Activated CD8-positive, alpha-beta memory T cell treated with anti-CD3 and anti-CD28 coated beads, Interleukin-2, amount 50 U/mL, for 48 hours (primary cell): ENCODE measurements at places on chromosomes 16 and 17.
A peak's percentile ranks its signal among the peaks of the same experiment; 100 is the strongest.

DNA sequence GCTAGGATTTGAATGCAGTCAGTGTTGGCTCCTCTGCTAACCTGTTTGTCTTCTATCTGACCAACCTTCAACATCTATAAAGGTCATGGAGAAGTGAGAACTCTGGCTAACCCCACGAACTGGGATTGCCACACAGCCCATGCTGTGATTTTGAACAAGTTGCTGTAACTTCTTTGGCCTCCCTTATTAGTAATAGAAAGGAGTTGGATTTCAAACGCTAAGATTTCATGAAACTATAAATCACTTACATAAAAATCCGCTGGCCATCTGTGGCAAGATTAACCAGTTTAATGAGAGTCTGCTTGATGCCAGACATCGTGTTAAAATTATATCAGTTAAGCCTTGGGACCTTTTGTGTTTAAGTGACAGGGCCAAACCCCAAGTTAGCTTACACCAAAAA is 53.4 kb downstream of the HSD17B2 start:
- no peak for DNase-seq

- peak; percentile 55 for DNase-seq
These were observed 25.6 kb downstream of the TTLL6 start for GRCh38 chr17:48791128-48792032.

- no peak for DNase-seq
These were observed 166.7 kb downstream of the RBFOX3 start for GRCh38 chr17:79444198-79444597.

- no peak for DNase-seq
These were observed 10.8 kb upstream of the ZNF629 start for GRCh38 chr16:30797670-30798309.

DNA sequence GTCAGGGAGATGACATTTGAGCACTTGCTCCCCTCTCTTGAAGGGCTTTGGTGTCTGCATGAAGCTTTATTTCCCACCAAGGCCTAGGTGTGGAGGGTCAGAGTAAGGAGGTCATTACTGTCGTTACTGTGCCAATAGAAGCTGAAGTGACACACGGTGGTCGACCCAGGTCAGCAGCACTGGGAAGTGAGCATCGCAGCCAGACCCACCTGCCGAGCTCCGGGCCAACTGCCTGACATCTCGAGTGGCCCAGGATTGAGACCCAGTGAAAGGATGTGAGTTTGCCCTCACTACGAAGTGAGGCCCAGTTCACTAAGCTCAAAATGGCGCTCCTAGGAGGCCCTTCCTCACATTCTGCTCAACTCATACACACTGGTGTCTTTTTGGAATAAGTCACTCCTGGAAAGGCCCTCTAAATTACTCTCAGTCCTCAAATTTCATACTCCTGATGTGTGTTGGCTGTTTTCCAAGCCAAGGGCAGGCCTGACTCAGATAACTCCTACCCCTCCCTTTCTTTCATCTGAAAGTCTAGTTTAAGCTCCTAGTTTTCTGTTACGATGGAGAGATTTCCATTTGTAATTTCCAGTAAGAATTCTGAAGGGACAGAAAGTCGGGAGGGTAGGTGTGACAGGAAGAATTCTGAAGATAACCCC is 200.4 kb downstream of the LGALS9B start:
- DNase-seq, result no peak

DNA sequence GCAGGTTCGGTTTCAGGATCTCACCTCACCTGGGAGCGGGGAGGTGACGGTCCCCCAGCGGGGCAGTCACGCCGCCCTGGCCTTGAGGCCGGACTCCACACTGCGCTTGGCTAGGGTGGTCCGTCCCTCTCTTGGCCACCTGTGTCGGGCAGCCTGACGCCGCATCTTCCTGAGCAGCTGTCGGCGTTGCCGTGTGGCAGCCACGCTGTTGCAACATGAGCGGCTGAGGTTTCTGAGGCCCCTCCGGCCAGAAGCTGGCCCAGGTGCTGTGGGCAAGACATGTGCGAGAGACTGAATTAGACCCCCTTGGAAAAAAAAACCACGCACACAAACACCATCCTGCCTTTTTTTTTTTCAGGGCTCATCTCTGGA is 49.2 kb downstream of the IRF8 start:
- no peak for DNase-seq

- DNase-seq, result no peak
These were observed 23.4 kb upstream of the SSTR2 start for GRCh38 chr17:73141411-73141810.

DNA sequence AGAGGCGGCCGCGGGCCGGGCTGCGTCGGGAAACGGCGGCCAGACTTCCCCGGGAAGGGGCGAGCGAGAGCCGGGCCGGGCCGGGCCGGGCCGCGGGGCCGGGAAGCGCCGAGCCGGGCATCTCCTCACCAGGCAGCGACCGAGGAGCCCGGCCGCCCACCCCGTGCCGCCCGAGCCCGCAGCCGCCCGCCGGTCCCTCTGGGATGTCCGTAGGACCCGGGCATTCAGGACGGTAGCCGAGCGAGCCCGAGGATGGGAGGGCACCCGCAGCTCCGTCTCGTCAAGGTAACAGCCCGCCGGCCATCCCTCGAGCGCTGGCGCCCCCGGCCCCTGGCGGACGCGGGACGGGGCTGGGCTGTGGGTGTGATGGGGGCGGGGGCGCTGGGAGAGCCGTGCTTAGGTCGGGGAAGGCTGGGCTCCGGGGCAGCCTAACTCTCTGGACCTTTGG is at the start of gene CRHR1:
CRHR1 (plus strand) TSS at position 28 of the 448 bp plus-strand sequence; CDS start at position 253, 225 bp downstream.
- DNase-seq, result peak; percentile 52

GRCh38 chr17:38947189-38947588 is 20.0 kb downstream of the FBXO47 start:
- no peak for DNase-seq

DNA sequence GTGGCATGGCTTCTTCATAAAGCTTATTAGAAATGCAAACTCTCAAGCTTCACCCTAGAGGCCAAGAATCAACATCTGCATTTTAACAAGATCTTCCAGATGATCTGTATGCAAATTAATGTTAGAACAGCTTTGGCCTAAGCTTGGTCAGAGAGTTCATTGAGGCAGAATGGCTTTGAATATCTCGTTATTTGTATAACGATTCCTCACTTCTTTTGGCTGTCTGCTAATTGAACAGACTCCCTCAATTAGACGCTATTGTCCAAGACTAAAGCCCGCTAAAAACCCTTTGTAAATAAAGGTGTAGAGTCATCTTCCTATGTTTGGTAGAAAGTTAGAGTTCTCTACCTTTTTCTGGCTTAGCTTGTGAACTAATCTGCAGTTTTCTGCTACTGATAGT is 1453.7 kb downstream of the CDH8 start:
- DNase-seq, result no peak

DNA sequence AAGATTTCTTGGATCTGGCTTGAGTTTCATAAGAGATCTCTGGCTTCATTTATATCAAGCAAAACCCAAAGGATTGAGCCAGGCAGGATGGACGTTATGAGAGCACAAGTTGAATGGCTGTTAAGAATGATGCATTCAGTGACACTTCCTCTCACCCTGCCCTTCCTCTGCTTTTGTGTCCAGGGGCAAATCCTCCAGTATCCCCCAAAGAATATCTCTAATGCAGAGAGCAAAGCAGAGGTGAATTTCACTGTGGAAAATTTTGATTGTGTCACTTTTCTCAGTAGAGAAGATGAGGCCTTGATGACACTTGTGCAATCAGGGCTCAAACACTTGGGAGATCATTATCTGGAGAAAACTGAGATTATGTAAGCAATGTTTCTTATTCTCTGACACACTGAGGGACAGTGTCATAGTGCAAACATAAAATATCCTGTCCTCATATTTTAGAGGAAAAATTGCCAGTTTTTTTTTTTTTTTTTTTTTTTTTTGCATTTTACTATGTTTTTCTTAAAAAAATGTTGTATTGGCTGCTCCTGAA is 25.3 kb downstream of the MARCHF10 start:
- DNase-seq, result no peak

GRCh38 chr16:31022544-31023251 is 10.7 kb upstream of the STX4 start:
- DNase-seq, result no peak

DNA sequence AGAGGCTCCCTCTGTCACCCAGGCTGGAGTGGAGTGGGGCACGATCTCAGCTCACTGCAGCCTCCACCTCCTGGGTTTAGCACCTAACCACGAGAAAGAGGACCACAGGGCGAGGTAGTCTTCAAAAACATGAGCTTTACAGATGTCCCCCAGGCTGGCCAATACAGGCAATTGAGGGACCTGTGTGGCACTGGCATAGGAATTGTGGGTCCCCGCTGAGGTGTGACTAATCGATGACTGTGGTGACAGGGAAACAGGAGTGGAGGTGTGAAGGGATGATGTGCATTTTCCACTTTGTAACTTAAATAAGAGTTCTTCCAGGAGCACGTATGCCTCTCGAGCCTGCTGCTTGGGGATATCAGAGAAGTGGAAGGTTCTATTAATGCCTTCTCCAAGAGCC is 12.6 kb upstream of the ARHGAP17 start:
- DNase-seq, result peak; percentile 64

DNA sequence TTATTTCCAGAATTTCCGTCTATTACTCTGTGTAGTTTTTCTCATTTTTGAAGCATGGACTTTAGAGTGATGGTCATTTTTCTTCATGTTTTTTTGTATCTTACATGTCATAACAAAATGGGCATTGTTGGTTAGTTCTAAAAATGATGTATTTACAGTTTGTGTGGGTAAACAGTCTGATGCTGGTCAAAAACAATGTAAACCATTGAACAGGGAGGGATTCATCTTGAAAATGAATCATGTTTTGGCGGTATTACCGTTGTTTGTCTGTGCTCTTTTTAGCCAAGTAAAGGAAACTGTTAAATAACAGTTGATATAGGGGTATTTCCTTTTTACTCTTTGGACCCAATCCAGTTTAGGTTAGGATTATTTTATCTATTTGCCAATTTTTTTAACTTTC is 315.8 kb downstream of the BCAS3 start:
- no peak for DNase-seq

DNA sequence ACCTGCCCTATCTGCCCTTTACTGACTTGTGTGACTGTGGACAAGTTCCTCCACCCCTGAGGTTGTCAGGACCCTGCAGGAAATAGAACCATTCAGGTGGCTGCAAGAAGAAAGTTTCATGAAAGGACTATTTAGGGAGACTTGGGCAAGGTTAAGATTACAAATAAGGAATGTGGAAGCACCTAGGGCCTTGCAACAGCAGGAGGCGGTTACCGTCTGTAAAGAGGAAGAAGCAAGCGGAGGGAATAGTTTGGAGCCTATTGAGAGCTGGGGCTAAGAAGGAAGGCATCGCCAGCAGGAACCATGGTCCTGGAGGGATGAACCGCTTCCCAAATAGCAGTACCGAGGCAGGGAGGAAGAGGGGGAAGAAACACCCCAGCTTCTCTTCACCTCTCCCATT is 132.4 kb downstream of the PRKCB start:
- DNase-seq, result no peak

DNA sequence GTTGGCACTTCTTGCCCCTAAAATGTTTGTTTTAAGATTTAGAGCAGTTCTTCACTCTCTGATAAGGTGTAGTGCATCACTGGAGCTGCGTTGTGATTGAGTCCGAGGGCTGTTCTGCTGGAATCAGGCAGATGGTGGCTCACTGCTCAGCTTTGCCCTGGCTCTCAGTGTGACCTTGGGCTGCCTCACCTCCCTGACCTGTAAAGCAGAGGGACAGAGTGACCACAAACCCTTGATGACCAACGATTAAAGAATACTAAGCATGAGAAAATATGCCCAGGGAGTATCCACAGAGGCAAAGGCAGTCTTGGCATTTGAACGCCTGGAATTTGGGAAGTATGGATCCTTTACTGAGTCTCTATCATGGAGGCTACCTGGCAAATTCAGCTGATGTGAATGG is 18.1 kb downstream of the CMIP start:
- DNase-seq, result no peak

GRCh38 chr17:14143688-14144087 is 74.4 kb downstream of the COX10 start:
- DNase-seq, result no peak

DNA sequence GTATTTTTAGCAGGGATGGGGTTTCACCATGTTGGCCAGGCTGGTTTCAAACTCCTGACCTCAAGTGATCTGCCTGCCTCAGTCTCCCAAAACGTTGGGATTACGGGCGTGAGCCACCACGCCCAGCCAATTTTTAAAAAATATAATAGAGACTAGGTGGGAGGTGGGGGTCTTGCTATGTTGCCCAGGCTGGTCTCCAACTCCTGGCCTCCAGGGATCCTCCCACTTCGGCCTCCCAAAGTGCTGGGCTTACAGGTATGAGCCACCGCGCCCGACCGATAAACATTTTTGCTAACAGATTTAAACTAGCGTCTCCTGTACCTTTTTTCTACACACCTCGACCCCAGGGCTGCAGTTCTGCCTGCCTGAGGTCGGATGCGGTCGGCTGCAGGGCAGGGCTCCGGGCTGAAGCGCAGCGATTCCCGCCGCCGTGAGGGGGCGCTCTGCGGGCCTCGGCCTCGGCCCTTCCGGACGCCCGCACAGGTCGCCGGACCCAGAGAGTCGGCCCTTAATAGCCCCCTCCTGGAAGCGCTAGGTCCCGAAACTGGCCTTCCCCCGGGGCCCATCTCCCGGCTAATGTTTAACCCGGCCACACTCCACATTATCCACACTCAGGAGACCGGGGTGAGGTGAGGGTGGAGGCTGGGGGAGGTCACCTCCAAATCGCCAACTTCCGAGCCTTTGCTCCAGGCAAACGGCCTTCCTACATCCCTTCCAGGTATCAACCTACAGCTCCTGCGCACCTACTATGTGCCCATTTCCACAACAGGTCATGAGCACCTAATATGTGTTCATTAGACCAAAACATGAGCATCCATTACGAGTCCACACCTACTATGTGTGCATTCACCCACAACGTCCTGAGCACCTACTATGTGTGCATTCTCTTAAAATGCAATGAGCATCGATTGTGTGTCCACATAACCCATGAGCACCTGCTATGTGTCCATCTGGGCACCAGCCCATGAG is 2.0 kb upstream of the GLIS2 start:
- DNase-seq, result peak; percentile 68
